ENCODE measurements at places on chromosomes 6 and 20.

GRCh38 chr6:84836366-84836765 lies 72.0 kb upstream of the TBX18 start:
- DNase-seq: no peak

GRCh38 chr6:150981095-150981494 lies 115.6 kb downstream of the MTHFD1L start:
- no peak for DNase-seq

DNA sequence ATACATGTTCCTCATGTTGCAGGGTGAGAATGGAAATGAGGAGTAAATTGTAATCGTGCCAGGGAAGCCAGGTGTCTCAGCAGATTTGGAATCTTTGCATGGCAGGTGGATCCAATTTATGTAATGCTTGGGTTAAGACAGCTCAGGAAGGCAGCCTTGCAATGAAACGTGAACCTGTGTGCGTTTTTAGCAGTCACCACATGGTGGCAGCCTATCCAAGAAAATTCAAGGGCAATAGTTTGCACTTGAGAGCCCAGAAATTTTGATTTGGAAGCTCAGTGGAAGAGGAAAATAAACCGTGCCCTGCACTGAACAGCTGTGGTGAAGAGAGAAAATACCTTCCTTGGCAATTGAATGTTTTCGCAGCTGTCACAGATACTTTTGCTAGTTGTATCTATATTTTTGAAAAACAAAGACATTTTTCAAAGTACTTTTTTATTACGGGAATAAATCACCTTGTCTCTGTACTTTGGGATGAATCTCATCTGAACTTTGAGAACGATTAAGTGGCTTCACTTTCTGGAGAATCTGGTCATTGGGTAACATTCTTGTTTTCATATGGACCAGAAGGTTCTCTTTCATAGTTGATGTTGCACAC lies 26.5 kb downstream of the MTHFD1L start:
- peak; percentile 24 for DNase-seq

GRCh38 chr6:110682460-110682853 lies 132.8 kb downstream of the CDK19 start:
- peak; percentile 9 for DNase-seq

- DNase-seq: no peak
Observed at GRCh38 chr20:63782521-63782971, 43.0 kb downstream of the SLC2A4RG start.

GRCh38 chr6:157216570-157216969 lies 106.7 kb downstream of the TMEM242 start:
- no peak for DNase-seq

DNA sequence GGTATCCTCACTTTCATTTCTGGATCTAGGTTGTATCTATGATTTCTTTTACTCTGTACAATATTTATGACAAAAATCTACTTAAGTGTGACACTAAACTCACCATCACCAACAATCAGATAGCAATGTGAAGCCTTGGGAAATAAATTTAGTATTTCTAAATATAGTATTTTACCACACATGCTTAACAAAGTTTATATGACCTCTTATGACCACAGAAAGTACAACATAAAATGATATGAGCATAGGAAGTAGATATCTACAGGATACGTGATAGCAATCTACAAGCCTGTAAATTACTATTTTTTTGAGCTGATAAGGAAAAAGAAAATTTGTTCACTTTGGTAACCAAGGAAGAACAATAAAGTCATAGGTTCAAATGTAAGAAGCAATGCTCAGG lies 910.4 kb upstream of the CITED2 start:
- no peak for DNase-seq

DNA sequence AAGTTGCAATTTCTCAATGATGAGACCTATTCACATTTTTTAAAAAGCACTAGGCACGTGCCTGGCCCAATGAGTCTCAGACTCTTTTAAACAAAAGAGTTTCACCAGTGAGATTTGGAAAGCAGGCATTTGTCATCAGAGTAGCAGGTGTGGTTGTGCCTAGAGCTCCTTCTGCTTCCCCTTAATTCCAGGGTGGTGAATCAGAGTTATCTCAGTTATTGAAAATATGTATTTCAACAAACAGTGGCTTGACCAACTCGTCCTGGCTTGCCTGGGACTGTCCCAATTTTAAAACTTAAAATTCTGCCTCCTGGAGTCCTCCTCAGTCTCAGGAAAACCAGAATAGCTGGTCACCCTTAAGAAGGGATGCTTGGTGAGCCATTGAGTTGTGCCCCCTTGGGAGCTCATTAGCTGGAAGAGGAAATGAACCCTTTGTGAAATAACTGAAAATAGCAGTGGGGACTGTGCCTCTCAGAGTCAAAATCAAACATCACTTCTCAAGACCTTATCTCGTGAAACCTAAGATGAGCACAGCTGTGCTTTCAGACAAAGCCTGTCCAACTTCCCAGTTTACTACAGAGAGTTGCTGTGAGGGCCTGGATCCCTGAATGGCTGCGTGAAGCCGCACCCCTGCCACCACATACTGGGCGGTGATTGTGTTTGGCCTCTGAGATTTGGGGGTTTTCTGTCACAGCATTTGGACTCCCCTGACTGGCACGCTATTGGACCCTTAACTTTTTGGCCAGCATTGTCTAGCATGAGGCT lies 116.3 kb downstream of the ANKRD60 start:
- DNase-seq: no peak

GRCh38 chr6:5749651-5750215 lies 257.0 kb downstream of the NRN1 start:
- no peak for DNase-seq

GRCh38 chr6:9140172-9140571 lies 704.8 kb upstream of the SLC35B3 start:
- DNase-seq: no peak

DNA sequence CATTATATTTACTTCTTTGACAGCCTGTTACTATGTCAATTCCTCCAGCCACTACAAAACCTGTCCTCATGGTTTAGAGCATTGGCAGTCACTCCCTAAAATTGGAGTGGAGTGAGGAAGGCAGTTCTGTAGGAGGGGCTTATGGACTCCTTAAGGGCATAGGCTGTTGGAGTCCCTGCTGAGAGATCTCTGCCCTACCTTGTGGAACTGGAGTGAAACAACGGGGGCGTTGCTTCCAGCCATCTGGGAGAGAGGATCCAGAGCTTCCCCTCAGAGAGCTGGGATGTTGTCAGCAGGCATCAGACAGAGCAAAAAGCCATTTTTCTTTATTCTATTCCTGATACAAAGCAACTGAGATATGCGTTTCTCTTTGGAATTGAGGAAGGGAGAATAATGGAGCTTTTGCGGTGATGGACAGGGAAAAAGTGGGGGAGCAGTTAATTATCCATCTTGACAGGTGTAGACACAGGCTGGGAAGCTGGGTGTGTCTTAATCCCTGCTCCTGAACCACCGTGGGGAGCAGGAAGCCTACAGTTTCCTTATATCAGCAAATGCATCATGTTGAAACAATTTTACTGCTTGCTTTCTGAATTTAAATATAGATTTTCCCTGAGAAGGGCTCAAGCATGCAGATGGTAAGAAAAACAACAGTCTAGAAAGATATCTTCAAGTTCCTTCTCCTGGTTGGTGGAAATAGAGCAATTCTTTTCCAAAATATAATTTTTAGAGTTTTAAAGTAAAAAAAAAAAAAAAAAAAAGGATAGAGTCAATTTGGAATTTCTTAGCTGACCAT lies 402.5 kb downstream of the PLCB1 start:
- no peak for DNase-seq

- DNase-seq: no peak
Observed at GRCh38 chr6:37168811-37169495, 999 bp upstream of the PIM1 start.

- DNase-seq: no peak
Observed at GRCh38 chr6:114286211-114286610, 56.6 kb downstream of the HS3ST5 start.

GRCh38 chr6:164870164-164870563 lies 439.2 kb downstream of the C6orf118 start:
- DNase-seq: no peak

GRCh38 chr6:25053875-25054371 lies 118.2 kb upstream of the RIPOR2 start:
- no peak for DNase-seq

DNA sequence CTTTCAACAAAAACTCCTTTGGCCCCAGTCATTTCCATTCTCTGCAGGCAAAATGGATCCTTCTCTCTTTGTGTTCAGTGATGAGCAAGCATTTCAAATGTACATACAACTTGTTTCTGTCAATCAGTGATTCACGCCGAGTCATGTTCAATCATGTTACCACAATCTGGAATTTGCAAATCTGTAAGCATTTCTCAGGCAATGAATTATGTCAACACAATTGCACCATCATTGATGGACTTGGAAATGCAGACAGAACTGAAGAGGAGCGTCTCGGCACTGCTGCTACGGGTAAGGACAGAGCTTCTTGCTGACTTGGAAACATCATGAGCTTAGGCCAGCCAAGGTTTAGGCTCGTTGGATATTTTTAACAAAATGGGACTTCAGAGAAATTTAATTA lies 132.8 kb upstream of the AGPAT4 start:
- DNase-seq: no peak

- DNase-seq: no peak
Observed at GRCh38 chr6:142045380-142046278, 87.1 kb upstream of the GJE1 start.

DNA sequence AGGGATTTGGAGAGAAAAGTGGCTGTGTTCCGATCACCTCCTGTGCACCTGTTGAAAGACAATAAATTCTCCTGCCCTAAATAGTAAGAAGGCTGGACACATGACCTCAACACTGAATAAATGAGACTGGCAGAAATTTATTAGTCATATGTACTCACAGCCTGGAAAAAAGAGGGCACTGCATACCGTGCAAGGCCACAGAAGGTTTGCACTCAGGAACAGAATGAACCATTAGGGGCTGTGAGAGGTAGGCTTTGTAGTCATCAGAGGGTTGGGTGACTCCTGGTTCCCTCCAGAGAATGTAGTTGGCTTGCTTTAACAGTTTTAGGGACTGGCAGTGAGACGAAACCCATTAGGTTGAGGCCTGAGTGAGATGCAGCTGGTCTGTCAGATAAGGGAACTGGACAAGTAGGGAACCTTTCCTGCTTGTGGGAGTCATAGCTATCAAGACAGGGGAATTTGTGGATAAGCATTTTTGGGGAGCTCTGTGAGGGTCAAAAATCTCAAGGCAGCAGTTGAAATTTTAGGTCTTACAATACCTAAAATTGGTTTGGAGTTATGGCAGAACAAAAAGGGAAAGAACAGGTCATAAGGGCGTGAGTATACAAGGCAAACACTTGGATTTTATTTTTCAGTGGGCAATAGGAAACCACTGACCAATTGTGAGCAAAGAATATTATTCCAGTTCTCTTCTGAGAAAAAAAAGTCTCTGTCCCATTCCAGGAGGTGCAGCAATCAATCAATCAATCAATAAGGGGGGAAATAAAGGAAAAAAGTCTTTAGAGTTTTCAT lies 67.9 kb upstream of the BTN3A2 start:
- DNase-seq: no peak

DNA sequence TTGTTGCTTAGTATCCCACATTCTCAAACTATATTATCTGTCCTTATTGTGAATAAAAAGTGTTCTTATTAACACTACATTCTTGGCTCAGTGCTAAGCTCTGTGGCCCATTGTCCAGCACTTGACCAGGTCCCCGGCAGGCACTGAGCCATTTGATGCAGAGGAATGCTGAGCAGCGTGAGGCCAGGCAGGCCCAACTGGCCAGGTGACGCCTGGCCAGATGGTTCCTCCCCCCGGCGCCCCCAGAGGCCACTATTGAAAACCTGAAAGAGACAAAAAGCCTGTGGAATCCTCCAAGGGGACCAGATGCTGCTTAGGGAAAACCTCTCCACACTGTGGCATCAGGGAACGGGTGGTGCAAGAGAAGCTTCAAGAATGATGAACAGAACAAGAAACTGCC lies 597.5 kb upstream of the JAG1 start:
- DNase-seq: no peak

GRCh38 chr6:40268166-40268565 lies 319.0 kb downstream of the LRFN2 start:
- DNase-seq: no peak

DNA sequence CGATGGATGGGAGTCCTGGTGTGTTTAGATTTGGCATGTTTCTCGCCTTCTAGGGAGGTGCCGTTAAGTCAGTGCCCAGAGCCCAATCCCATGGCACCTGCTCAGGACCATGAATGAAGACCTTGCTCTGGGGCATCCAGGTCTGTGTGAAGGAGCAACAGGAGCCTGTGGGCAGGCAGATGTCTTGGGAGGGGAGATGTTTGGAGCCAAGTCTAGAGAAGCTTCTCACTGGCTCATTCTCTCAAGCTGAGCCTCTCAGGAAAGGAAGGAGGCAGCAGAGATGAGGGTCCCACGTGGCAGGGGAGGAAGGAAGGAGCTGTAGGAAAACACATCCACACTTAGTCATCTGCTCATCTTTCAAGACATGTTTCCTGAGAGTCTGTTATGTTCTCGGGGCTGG lies 9.5 kb upstream of the SIRPB1 start:
- DNase-seq: no peak

DNA sequence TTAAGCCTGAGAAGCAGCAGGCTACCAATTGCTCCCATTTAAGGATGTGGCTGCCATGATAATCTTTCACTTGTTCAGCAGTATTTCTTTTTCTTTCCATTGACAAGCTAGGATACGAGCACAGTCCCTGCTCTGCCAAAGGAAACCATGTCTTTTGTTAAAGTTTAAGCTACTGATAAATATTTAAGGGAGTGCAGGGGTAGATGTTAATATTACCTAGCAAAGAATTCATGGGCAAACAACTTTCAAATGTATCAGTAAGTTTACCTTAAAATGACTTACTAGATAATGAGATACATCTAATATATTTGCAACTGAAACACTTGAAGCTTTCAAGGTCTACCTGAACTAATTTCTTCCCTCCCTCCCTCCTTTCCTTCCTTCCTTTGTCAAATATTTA lies 77.3 kb downstream of the OPN5 start:
- no peak for DNase-seq

DNA sequence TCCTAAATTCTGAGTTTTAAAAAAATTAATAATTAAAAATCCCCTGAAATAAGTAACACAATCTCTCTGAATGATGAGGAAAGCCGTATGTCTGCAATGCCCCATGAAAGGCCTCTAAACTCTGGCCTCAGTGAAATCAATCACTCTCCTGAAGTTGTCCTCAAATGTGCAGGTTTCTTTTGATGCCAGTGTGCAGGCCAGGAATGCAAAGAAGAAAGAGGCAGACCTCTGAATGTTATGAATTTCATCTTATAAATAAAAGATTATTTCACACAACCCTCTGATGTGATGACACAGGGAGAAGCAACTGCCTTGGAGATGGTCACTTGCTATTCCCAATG lies 121.8 kb downstream of the TBXT start:
- DNase-seq: no peak

- DNase-seq: no peak
Observed at GRCh38 chr20:34566978-34567891, 8.7 kb downstream of the MAP1LC3A start.
